ENCODE measurements at places on chromosomes 16 and 17.

DNA sequence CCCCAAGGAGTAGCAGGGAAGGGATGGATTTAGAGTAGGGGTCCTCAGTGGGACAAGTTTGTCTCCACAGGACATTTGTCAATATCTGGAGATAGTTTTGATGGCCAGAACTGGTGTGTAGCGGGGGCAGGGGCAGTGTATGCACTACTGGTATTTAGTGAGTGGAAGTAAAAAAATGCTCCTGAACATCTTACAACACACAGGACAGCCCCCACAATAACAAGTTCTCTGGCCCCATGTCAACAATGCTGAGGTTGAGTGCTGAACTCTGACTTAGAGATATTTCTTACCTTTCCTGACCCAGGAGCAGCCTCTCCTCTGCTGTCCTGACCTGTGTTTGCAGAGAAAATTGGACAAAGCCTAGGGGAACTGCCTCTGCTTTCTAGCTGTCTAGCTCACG lies 365.8 kb downstream of the HAPSTR1 start:
- H3K4me1 ChIP-seq = no peaks in the 10 kb centered on the region
- H3K27me3 ChIP-seq = no peaks in the 10 kb centered on the region
- no peak for DNase-seq
- no peak overlapping the region for H3K27ac ChIP-seq
- no peak overlapping the region for H3K4me3 ChIP-seq

GRCh38 chr16:66746682-66747081 lies 4.7 kb downstream of the DYNC1LI2 start:
- H3K27ac ChIP-seq = peak overlapping the region; percentile 67
- H3K4me1 ChIP-seq = peaks cover 46% of the 10 kb centered on the region

GRCh38 chr16:3645504-3646347 lies 8.8 kb upstream of the DNASE1 start:
- no peak overlapping the region for H3K27ac ChIP-seq
- H3K4me1 ChIP-seq = no peaks in the 10 kb centered on the region
- no peaks in the 10 kb centered on the region for H3K27me3 ChIP-seq
- H3K4me3 ChIP-seq = no peak overlapping the region
- DNase-seq = no peak
- H3K36me3 ChIP-seq = peaks cover 2% of the 10 kb centered on the region

DNA sequence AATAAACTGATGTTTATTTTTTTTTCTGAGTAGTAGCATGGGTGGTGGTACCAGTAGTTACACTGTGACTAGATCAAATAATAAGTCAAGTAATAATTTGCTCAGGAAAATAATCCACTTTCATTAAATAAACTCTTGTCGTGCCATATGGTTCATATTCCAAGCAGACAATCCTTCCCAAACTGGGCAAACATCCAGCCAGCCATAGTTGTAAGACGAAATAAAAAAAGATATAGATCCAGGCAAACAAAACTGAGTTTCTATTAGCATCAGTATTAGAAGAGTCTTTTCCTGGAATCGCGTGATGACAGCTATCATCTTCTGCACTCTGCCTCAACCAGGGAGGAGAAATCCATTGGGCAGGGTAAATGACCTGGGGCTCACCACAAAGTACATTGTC lies 508.4 kb upstream of the GOT2 start:
- no peaks in the 10 kb centered on the region for H3K4me1 ChIP-seq
- H3K36me3 ChIP-seq = no peaks in the 10 kb centered on the region

GRCh38 chr17:31391496-31391949 lies at the start of gene RAB11FIP4:
Gene RAB11FIP4 (plus strand): TSS chr17:31391675. CDS start chr17:31391853, 178 bp downstream.
- peaks cover 68% of the 10 kb centered on the region for H3K27me3 ChIP-seq
- no peaks in the 10 kb centered on the region for H3K36me3 ChIP-seq
- H3K4me1 ChIP-seq = no peaks in the 10 kb centered on the region
- no peak within 1 kb of the TSS for H3K27ac ChIP-seq
